ENCODE measurements at places on chromosomes 6 and 20.

- DNase-seq = no peak
Measured at GRCh38 chr6:143192766-143193165, 132.1 kb downstream of the AIG1 start.

- no peak for DNase-seq
Measured at GRCh38 chr6:161225681-161226008, 48.2 kb downstream of the AGPAT4 start.

- no peak for DNase-seq
Measured at GRCh38 chr20:19502169-19502568, 255.9 kb upstream of the RIN2 start.

DNA sequence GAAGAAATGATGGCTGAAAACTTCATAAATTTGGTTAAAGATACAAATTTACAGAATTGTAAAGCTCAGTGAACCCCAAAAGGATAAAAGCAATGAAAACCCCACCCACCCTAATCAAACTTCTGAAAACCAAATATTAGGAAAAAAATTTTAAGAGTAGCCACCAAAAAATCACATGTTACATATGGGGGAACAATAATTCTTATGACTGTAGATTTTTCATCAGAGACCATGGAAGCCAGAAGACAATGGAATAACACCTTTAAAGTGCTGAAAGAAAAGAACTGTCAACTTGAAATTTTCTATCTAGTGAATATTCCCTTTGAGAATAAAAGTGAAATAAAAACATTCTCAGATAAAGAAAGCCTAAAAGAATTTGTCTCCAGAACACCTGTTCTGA is 24.4 kb downstream of the PROCR start:
- no peak for DNase-seq

DNA sequence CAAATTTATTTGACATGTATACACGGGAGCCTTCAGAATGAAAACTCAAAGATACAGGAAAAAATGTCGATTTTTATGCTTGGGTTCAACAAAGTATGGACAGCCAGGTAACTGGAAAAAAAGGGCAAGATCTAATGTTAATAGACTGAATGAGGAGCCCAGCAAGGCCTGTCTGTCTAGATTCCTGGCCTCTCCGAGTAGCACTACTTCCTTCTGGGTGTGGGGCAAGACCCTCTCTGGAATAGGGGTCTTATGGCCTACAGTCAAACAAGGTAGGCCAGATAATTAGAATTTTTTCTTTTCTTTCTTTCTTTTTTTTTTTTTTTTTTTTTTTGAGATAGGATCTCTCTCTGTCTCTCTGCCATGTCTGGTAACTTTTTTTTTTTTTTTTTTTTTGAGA is 113.4 kb upstream of the SHLD1 start:
- DNase-seq = no peak

DNA sequence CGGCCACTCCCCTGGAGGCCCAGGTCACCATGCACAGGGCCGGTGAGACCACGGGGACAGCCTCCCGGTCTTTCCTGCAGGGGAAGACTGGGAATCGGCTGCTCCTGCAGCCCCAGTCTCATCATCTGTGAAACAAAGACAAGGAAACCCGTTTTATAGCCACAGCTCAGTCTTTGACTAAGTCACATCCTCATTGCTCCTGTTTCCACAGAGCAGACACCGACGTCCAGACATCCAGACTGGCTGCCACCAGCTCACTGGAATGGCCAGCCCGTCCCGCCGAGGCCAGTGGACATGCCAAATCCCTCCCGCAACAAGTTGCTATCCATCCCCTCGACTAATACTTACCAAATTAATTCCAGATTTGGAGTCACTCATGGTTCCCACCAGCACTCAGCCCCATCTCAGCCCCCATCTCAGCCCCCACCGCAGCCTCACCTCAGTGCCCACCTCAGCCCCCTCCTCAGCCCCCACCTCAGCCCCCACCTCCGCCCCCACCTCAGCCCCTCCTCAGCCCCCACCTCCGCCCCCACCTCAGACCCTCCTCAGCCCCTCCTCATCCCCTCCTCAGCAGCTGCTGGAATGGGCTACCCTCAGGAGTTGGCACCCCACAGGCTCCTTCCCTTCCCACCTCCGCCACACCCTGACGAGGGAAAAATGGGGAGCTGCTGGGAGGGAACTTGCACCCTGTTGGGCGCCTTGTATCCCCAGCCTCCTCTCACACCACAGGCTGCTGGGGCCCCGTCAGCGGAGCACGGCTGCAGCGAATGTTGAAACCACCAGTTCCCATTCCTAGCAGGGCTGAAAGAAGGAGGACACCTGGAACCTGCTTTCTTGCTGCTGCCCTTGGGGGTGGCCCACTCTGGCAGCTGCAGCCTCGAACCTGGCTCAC is 48.7 kb downstream of the YTHDF1 start:
- no peak for DNase-seq

DNA sequence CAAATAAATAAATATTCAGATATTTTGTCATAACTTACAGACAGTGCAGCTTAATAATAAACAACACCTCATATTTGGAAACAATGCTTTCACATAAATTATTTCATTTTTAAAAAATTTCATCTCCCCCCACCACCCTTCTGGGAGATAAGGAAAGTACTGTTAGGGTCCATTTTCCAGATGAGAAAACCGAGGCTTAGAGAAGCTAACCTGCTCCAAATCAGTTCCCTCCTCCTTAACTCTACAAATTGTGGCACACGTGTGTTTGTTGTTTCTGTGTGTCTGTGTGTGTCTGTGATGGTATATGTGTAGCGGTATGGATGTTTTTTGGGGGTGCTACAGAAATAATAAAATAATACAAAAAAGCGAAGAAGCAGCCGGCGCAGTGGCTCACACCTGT is 54.2 kb upstream of the NAA20 start:
- no peak for DNase-seq

DNA sequence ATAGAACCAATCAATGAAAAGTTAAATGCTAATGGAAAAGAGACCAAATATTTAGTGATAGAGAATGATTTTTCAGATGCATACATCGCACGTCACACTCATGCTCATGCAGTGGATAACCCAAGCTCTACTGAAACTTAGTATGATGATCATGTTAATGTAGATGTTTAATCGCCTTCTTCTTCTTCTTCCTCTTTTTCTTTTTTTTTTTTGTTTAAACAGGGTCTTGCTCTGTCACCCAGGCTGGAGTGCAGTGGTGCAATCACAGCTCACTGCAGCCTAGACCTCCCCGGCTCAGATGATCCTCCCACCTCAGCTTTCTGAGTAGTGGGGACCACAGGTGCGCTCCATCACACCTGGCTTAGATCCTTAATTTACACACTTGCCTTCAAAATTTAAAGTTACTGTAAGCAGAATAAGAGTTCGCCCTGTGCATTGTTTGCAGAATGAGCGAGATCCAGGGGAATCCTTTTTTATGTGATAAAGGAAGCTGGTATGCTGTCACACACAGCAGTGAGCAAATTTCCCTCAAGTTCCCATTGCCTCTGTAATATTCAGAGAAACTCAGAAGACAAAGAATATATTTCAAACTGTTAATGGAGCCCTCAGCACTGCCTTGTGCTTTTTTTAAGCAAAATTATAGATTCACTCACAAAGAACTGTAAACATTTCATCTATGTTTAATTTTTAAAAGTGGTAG is 194.2 kb upstream of the SGK1 start:
- DNase-seq = no peak

- DNase-seq = no peak
Measured at GRCh38 chr6:54112151-54112650, 958 bp downstream of the MLIP start.

DNA sequence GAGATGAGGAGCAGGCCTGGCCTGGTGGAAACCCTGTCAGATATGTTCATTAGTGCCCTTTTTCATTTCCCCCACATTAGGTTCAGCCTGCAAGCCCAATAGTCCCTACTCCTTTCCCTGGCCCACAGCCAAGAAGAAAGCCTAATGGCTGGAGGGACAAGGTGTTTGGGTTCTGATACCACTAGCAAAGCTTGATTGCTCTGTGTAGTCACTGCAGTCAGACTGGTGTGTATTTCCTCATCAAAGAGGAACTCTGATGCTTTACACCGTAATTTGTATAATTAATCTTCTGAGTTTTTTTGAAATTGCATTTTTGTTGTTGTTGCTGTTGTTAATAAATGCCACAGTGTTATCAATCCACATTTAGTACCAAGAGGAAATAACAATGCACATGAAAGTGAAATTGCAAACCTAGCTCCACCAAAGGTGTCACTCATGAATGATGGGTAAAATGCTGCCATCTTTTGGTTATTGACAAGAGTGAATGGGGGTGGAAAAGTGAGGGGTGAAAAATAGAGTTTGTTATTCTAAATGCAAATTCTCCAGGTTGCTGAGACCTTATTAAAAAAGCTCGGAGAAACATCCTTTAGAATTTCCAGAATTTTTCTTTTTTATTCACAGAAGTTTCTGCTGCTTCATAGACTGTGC is 320.2 kb upstream of the POU3F2 start:
- DNase-seq = no peak
